ENCODE measurements at places on chromosomes 11 and 22.

DNA sequence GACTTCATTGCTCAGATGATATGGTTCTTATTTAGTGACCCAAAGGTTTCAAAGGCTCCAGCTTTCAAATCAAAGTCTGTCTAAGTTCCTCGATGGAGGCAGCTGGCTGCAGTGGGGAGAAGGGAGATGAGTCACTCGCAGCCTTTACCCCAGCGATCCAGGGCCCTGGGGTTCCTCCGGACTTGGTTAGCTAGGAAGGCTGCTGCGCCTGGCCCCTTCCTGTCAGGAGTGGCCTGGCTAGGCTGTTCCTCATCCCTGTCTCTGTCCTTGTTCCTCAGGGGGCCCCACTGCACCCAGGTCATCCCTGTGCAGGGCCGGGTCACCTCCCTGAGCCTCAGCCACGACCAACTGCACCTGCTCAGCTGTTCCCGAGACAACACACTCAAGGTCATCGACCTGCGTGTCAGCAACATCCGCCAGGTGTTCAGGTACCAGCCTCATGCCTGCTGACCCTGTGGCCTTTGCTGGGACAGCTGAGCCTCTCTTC, 13.9 kb downstream of the ATG16L2 start:
- DNase-seq = no peak

GRCh38 chr11:117722082-117722481, 74.9 kb downstream of the DSCAML1 start:
- no peak for DNase-seq

GRCh38 chr11:63527667-63528066, 8.9 kb upstream of the PLAAT4 start:
- no peak for DNase-seq

- peak; percentile 10 for DNase-seq
These were observed 377.7 kb downstream of the TENM4 start for GRCh38 chr11:79062814-79063762.

DNA sequence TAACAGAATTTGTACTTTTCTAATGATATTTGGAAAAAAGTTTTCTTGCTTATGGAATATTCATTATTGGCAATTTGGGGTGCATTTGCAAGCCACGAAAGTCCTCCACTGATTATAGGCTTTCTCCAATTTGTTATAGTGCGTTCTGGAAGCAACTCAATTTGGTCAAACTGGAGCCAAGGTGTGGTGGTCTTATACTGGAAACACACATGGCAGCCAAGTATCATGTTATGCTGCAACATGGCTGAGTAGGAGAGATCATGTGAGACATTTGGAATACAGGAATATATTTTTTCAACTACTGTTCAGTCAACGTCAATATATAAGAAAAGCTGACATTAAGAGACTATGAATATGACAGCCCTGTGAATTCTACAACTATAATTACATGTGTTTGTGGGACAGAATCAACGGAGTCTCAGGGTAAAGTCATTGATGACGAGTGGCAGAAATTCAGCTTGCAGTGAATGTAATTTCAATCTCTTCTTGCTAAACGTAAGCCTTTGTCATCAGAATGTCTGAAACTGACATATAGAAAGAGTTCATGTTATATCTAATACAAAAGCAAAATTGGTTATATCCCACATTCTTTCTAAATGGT, 83.8 kb upstream of the FIBIN start:
- no peak for DNase-seq

- DNase-seq = no peak
These were observed 1.7 kb downstream of the FGF3 start for GRCh38 chr11:69817265-69818230.

- no peak for DNase-seq
These were observed 135.3 kb downstream of the MORC2 start for GRCh38 chr22:30833322-30833721.

DNA sequence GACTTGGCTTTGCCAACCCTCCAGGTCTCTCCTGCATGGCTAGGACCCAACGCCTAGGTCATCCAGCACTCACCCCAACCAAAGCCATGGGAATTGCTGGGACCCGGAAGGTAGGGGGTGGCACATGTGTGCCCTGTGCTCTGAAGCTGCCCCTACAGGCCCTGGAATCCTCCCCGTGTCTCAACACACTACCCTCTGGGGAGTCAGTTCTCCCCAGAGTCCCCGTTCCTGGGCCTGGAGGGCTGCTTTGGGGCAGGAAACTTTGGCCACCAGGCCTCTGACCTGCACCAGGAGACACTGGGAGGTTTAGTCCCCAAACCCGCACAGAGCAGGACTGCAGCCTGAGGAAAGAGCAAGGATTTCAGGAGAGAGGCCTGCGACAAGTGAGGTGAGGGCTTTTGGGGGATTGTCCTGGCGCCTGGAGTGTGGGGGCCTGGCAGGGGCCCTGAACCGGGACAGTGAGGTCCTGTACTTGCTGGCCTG, 495 bp upstream of the IFITM1 start:
- no peak for DNase-seq

- DNase-seq = no peak
These were observed 174.5 kb downstream of the CEP164 start for GRCh38 chr11:117502015-117502778.

- DNase-seq = no peak
These were observed 379.2 kb downstream of the AASDHPPT start for GRCh38 chr11:106456647-106457046.

GRCh38 chr11:32312865-32313403, 122.4 kb downstream of the WT1 start:
- peak; percentile 20 for DNase-seq

GRCh38 chr22:18997925-18998315, 61.8 kb upstream of the PRODH start:
- no peak for DNase-seq

GRCh38 chr22:43946384-43946667, 8.9 kb upstream of the SAMM50 start:
- DNase-seq = no peak

- no peak for DNase-seq
These were observed 91.7 kb upstream of the SHISAL1 start for GRCh38 chr22:44404341-44405020.

- no peak for DNase-seq
These were observed 21.5 kb upstream of the AIFM3 start for GRCh38 chr22:20945578-20945934.

GRCh38 chr22:43532301-43533155, 120.7 kb downstream of the MPPED1 start:
- no peak for DNase-seq

DNA sequence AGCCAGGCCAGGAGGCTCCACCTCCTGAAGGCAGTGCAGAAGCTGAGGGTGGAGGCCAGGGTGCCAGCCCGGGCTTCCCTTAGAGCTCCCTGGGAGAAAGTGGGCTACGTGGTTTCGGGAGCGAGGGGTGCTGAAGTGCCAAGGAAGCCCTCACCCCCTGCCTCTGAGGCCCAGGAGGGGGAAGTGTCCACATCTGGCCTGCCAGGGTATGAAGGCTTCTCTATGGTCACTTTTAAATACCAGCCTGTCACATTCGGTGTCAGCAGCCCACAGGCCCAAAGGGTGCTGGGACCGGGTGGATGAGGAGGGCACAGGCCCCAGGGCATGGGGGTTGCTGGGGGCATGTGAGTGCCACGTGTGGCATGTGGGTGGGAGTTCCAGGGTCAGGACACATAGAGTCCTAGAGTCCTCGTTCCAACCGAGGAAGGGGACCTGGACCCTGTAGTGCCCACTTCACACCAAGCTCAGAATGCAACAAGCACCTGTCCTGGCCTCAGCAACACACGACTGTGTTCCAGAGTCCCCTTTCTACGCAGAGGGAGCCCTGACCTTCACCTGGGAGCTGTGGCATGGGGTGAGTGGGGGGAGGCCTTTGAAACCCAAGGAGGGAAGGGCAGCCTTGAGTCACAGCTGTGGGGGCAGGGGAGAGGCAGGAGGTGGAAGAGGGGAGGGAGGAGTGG, 1.7 kb downstream of the SHISA8 start:
- no peak for DNase-seq

- no peak for DNase-seq
These were observed 766.4 kb downstream of the FAM181B start for GRCh38 chr11:81967242-81967641.

GRCh38 chr11:133541021-133541719, 8.9 kb upstream of the OPCML start:
- DNase-seq = no peak

- no peak for DNase-seq
These were observed 33.5 kb upstream of the GAL start for GRCh38 chr11:68650801-68651200.

DNA sequence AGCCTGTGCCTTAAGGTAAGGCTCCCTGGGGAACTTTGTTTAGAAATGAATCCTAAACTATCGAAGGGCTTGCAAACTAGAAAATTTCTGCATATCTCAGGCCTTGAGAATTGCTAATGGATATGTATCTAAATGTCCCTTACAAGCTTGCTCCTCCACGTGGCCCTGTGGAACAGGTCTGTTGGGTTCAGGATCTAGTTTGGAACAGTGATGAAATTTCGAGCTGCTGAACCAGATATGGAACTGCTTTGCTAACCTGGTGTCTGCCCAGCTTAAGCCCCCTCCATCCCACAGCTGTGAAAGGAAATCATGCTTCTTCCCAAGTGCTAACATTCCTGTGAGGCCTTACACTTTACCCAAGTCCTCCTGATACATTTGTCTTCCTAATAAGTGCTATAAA, 11.6 kb downstream of the SREBF2 start:
- DNase-seq = no peak

DNA sequence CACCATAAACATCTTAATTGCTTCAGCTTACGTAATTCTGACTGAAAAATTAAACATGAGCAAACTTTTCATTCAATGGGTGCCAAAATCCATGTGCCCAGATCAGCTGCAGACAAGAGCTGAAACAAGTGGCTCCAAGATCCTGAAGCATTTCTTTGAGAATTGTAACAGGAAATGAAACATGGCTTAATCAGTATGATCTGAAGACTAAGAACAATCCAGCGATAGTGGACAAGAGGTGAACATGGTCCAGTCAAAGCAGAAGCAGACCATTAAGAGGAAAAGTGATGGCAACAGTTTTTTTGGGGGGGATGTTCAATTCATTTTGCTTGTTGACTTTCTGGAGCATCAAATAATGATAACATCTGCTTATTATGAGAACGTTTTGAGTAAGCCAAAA, 1964.5 kb upstream of the RAG2 start:
- DNase-seq = no peak

DNA sequence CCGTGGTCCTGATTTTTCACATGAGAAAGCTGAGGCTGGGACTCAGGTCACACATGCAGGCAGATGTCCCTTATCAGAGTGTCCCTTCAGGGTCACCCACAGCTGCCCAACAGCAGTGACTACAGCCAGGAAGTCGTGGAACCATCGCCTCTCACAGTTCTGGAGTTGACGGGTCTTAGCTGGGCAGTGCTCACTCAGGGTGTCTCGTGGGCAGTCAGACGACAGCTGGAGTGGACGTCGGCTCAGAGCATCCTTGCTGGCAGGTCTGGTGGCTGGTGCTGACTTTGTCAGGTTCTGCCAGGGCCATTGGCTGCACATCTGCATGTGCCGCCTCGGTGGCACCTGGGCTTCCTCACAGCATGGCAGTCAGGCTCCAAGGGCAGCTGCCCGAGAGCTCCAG, 35.6 kb upstream of the TH start:
- no peak for DNase-seq

DNA sequence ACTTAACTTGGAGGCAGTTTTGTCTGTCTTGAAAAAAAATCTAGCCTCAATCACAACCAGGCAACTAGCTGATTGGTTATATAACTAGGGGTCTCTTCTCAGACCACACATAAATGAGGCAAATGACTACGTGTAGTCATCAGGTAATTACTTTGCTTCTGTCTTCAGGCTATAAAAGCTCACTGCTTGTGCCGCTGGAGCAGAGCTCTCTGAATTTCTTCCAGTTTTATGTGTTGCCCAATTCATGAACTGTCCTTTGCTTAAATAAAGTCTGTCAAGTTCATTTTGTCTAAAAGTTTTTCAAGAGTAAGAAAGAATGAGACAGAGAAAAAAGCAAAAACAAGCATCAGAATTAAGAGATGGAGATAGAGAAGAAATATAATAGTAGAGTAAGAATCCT, 93.4 kb downstream of the MUC15 start:
- DNase-seq = no peak

GRCh38 chr11:9315078-9315688, 790 bp upstream of the TMEM41B start:
- DNase-seq = no peak

DNA sequence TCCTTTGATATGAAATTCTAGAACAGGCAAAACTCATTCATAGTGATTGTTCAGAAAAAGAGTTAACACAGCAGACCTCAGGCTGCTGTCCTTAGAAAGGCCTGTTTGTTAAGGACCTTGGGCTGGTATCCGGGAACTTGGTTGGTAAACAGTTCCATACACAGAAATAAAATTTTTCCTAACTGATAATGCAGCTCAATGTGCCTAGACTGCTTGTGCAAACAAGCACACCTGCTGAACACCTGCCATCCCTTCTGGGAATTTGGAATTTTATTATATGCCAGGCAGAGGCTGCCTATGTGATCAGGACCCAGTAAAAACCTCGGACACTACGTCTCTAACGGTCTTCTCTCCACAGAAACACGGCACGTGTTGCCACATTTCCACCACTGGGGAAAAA, 11.5 kb downstream of the THAP12 start:
- no peak for DNase-seq

DNA sequence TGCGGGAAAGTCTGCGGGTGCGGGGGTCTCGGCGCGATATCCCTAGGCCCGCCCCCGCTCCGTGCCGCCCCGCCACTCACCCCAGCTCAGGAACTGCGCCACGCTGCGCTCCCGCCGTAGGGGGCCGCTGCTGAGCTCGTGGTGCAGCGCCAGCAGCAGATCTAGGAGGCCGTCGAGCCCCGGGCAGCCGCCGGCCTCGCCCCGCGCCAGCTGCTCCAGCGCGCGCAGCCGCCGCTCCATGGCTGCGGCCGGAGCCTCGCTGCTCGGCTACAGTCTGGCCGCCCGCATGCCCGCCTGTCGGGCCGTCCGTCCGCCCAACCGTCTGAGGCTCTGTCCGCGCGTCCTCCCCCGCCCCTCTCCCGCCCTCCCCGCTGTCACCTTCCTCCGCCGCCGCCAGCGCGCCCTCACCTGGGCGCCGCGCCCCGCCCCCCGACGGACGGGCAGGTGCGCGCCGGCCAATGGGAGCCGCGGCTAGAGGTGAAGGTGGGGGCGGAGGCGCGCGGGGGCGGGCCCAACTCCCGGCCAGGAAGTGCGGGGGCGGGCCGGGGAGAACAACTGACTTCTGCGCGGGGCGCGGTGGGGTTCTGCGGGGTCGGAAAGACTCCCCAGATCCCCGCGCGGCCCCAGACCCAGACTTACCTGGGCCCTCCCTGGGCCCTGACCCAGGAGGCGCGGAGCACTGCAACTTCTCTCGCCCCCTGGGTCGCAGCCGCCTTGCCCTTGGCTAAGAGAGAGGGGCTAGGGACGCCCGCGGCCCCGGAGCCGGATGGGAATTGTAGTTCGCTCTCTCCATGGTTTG, at the start of gene CDC42BPG:
Gene CDC42BPG, minus strand, starts transcription at position 324 of the 799 bp plus-strand sequence. Its CDS starts 84 bp downstream, at position 240.
- DNase-seq = peak; percentile 80

Data from COR-L47 (cell line).